AG10803 (cell line): ENCODE measurements at places on chromosomes 2 and 18.

- DNase-seq, result no peak
These were observed 12.4 kb downstream of the SUPT7L start for GRCh38 chr2:27651056-27651455.

DNA sequence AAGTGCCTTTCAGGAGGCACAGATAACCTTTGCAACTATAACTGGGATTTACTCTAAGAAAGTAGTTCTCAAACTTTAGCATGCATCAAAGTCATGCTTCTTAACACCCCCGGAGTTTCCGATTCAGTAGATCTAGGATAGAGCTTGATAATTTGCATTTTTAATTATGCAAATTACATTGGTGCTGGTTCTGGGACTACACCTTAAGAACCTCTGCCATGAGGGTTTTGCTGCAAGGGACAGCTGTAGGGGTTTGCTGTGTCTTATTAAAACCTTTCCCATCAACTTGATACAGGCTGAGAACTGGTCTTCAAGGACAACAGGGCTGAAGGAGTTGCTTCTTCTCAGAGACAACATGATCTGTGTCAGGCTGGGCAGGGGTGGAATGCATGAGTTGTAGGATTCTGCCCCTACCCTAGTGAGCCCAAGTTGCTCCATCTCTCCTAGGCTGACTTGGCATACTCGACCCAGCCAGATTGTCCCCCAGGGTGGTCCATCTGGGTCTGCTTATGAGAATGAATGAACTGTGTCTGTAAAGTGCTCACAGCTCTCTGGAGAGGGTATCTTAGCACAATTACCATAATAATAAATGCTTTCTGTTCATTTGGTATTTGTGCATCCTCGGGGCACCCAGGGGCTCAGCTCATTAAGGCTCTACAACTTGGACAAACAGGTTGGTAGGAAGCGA is 232.7 kb downstream of the CLIP4 start:
- no peak for DNase-seq

DNA sequence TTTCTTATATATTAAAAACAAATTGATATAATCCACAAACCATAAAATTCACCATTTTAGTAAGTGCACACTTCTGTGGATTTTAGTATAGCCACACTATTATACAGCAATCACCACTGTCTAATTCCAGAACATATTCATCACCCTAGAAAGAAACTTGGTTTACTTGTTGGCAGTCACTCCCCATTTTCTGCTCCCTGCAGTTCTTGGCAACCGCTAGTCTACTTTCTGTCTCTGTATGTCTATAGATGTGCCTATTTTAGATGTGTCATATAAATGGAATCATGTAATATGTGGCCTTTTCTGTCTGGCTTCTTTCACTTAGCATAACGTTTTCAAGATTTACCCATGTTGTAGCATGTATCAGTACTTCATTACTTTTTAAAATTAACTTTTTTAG is 5.7 kb downstream of the CKAP2L start:
- DNase-seq, result no peak

DNA sequence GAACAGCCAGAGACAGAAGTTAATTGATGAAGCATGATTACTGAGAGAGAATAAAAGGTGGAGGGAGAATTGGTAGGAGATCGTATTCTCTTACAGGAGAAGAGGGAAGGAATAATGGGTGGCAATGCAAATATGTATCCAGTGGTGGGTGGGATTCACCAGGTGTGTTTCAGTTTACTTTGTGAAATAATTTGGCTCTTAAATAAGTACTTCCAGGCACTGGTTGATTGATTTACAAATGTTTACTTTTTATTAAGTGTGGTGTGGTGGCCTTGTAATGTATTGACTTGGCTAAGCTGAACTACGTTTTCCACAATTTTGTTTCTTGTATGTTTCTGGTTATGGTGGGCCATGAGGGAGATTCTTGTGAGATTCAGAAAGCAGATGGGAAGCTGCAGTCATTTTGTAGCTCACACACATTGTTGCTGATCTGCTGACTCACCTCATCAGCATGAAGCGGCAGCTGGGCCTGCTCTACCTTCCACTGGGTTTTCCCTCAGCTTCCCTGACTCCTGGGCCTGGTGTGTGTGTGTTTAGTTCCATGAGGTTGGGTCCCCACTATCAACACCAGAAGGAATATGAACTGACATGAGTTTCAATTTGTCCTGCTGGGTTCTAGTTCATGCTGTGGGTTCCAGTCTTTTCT is 32.6 kb downstream of the MYL12B start:
- DNase-seq, result no peak

DNA sequence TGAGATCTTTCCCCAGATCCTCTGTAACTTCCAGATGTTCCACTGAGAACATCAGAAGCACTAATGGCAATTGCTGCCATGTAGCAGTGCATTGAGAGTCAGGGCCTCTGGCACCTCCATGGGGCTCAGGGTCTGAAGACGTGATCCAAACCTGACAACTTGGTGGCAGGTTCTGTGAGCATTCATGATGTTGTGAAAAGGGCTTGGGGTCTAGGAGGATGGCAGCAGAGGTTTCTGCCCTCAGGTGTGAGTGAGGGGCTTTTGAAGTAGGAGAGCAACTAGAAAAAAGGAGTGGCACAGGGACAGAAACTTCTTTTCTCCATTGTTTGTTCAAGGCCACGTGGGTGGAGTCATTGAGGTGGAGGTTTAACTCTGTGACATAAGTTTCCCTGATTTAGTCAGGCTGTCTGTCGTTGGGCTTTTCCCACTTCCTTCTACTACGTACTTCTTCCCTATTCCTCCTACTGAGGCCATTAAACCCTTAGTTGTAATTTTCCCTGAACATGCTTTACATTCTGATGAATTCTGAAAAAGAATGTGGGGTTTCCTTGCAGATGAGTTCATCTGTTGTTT is 13.1 kb downstream of the CFLAR start:
- peak; percentile 84 for DNase-seq

GRCh38 chr18:24051031-24051947 is 36.7 kb downstream of the TTC39C start:
- DNase-seq, result no peak

DNA sequence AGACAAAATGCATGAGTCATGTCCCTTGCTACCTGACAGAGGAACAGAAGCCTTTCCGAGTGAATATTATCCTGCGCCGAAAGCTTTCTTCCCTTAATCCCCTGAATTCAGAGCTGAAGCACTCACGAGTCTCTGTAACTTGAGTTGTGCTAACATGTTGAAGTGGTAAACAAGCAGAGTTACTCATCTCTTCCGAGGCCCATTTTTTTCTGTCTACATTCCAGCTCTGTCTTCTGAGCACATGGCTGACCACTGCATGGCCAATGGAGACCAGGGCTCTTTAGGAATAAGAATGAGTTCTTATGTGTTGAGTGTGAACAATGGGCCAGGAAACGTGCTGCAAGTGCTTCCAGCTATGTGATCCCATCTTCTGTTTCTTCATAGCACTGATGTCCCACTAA is 73.1 kb upstream of the PID1 start:
- DNase-seq, result peak; percentile 94

GRCh38 chr2:1618974-1619373 is 125.3 kb downstream of the PXDN start:
- no peak for DNase-seq

DNA sequence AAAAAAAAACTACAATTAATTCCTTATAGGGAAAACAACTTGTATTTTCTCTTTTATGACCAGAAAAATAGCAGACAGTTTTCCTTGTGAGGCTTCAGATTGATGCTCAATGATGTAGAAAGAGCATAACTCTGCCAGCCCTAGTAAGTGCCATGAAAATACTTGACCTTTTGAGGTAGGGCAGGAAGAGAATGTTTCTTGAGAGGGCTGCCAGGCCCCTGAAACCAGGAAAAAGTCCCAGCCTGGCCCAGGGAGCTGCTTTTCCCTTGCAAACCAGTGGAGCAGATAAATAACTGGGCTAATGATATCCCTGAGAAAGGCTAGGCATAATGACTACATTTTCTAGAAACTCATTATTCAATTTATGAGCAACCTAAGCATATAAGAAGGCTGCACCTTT is 126.8 kb downstream of the SLC8A1 start:
- peak; percentile 29 for DNase-seq

DNA sequence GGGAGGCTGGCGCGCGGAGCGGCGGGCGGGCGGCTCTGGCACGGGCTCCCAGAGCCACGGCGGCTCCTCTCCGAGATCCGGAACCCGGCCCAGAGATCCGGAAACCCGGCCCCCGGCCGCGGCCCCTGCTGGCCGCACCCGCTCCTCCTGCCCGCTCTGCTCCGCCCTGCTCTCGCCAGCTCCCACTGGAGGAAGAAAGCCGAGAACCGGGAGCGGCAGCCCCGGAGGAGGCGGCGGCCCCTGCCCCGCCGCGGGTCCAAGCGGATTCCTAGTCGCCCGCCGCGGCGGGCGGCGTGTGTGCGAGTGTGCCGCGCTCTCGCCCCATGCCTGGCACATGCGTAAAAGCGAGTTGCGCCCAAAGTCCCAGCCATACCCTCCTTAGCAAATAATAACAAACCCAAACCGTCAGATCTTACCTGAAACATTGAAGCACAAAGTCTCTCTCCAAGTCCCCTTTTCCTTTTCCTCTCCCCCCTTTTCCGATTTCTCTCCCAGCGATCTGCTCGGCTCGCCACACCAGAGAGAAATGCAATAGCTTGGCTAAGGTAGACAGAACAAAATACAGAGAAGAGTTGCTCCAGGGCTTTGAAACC is 108.7 kb upstream of the KCTD1 start:
- DNase-seq, result peak; percentile 61

GRCh38 chr2:238908960-238909951 is 61.4 kb downstream of the TWIST2 start:
- DNase-seq, result peak; percentile 94

DNA sequence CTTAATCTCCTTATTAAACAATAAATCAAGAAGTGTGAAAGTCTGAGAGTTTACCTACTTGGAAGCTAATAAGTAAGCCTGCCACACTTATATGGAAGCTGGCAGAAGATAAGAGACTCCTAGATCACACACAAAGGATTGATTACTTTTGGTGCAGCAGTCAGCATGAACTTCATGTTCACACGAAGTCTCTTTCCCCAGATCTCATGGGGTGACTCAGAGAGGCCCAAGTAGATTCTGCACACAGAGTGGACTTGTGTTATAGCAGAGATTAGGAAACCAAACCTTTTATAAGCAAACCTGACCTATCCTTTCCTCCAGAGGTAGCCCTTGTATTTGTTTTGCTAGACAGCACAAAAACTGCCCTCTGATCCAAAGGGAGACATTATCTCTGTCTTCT is 9.9 kb upstream of the GAREM1 start:
- DNase-seq, result no peak

- DNase-seq, result peak; percentile 54
These were observed 9.0 kb downstream of the DTNB start for GRCh38 chr2:25664183-25664964.

- peak; percentile 54 for DNase-seq
These were observed at the start of gene CASP8 for GRCh38 chr2:201260302-201260800. TSS of gene CASP8 (plus strand) at chr2:201260536. CDS start at chr2:201266487, 5,951 bp downstream.

DNA sequence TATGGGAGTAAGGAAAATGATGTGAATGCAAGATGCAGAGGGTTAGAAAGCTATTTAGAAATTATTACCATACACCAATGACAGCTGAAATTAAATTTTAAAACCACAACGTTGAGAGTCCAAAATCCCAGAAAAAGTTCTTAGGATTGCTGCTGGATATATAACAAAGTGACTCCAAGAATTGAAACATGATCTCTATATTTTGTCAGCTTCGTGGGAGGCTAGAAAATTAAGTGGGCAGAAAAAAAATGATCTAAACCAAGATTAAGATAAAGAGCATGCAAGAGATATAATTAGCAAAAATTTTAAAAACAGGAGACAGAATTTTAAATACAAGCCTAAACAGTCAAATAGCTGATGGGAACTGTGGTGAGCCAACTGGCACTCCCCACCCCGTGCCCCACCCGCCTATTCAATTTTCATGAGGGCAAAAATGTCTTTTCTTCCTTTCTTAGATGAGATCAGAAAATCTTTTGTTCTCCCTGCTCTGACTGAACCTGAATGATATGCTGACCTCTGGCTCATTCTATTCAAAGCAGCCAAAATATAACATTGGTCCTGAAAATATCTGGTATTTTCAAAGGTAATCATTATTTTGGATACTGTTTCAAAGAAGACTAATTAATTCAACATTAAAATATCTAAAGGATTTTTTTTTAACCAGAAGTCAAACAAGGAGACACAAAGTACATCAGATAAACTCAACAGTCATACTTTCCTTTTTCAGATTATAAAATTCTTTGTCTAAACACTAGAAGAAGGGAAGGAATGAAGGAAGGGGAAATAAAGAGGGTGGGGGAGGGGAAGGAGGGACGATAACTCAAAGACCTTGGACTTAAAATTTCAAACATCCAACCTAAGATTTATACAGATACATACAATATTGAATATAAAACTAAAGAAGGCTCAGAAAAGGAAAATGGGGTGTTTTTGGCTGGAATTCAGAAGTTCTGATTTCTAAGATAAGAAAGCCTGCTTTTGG is 12.2 kb downstream of the KANSL3 start:
- no peak for DNase-seq

- DNase-seq, result no peak
These were observed 210.3 kb downstream of the TMX3 start for GRCh38 chr18:68504441-68505177.

GRCh38 chr2:233156001-233156400 is 95.5 kb upstream of the ATG16L1 start:
- no peak for DNase-seq

- DNase-seq, result no peak
These were observed 23.3 kb upstream of the ALLC start for GRCh38 chr2:3634596-3635121.

DNA sequence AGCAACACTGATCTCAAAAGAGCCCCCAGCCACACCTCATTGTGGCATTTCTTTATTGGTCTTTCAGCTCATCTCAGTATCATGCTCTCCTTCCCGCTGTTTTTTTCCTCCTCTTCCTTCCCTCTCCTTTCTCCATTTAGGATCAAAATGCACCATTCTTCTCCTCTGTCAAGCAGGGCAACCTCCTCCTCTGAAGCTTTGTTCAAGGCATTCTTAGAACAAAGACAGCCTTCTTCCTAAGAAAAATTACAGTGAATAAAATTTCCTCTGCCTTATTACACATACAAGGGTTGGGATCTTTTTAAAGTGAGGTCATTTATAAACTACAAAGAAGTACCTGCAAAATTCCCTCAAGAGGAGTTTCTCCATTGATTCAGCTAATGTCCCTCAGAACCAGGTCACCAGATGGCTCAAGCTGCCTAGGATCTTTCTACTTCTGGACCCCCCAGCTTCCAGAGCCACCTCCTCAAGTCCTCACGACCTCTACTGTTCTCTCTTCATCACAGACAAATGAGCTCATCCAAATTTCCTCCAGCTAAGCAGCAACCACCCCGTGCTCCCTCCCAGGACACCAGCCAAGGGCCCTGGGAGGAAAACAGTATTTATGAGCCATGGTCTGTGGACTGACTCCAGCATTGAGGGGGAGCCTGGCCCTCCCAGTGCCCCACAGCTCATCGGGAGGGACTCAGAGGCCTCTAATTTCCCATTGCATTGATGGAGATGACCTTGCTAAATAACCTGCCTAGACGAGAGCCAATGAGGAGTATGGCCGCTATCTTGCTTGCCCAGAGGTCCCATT is 18.0 kb downstream of the SFXN5 start:
- DNase-seq, result peak; percentile 30

DNA sequence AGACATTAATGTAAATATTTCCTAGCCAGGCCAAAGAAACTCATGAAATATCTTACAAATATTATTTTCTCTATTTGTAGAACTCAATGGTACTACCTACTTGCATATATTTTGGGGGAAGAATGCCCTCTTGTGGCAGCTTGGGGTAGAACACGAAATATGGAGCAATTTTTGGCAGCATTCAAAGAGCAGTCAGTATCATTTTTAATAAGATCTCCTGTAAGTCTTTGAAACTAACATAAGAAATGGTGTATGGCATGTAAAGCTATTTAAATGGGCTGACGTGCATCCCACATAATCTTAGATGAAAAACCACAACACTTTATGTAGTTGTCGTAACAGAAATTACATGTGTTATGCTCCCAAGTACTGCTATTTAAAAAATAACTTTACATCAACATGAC is 62.3 kb upstream of the CCDC195 start:
- peak; percentile 70 for DNase-seq
